ENCODE measurements at places on chromosomes 1 and 21. TPM values are rescaled to one million over a fixed set of nuclear protein-coding genes. Genes with fewer than 3 reads are reported as not detected.
A peak's percentile ranks its signal among the peaks of the same experiment; 100 is the strongest.

PIK3CD gene
- 2.5 TPM for total RNA-seq

RAB13 gene
- 31.8 TPM for total RNA-seq

SYTL1 gene
- total RNA-seq, result 0.83 TPM

C1orf74 gene
- 1.4 TPM for total RNA-seq

THEM5 gene
- not detected for total RNA-seq

CELA3B gene
- total RNA-seq, result not detected

VCAM1 gene
- total RNA-seq, result 2.5 TPM

KAZN gene
- 0.76 TPM for total RNA-seq

DNA sequence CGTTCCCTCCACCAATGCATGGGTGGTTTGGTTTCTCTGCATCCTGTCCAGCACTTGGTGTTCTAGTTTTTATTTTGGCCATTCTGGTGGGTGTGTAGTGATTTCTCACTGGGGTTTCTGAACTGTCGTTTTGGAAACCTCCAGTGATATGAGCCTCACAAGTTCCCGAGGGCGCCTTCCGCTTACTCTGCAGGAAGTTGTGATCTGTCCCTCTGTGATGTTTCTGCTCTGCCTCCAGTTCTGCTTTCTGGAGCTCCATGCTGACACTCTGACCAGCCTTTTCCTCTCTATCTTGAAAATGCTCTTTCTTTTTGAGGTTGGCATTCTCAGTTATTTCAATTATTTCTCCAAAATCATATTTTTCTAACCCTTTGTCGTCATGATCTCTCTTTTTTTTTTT is 111.6 kb downstream of the PLD5 start:
- DNase-seq, result no peak
- no peak overlapping the region for H3K4me3 ChIP-seq
- no peaks in the 10 kb centered on the region for H3K36me3 ChIP-seq
- H3K27ac ChIP-seq, result no peak overlapping the region
- no peaks in the 10 kb centered on the region for H3K4me1 ChIP-seq

DNA sequence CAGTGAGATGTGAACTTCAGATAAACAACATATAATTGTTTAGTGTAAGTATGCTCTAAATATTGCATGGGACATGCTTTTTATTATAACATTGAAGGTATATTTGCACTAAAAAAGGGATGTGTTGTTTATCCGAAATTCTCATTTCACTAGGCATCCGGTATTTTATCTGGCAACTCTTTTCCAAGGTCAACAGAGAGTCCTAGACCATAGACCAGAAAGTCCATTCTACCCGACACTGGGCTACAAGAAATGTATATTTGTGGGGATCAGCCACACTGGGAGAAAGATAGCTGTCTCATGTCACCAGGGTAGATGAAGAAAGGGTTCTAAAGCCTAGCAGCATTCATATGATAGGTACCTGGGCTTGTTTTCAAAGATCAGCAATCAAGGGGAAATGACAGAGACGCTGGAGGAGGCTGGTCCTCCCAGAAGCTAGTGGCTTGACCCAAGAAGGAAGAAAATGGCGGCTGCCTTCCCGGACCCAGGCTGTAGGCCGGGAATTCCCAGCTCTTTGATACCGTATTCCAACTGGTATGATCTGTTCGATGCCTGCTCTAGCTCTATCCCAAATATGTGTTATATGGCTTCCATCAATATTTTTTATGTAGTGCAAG is 161.1 kb upstream of the IRF2BP2 start:
- DNase-seq, result no peak
- H3K27ac ChIP-seq, result peak overlapping the region; percentile 82
- no peak overlapping the region for H3K4me3 ChIP-seq
- peaks cover 18% of the 10 kb centered on the region for H3K4me1 ChIP-seq
- H3K27me3 ChIP-seq, result no peaks in the 10 kb centered on the region
- no peaks in the 10 kb centered on the region for H3K36me3 ChIP-seq

GRCh38 chr1:160761886-160762285 is 22.8 kb downstream of the SLAMF7 start:
- no peak for DNase-seq
- H3K36me3 ChIP-seq, result no peaks in the 10 kb centered on the region
- no peaks in the 10 kb centered on the region for H3K4me1 ChIP-seq
- H3K27ac ChIP-seq, result no peak overlapping the region
- no peak overlapping the region for H3K4me3 ChIP-seq

DNA sequence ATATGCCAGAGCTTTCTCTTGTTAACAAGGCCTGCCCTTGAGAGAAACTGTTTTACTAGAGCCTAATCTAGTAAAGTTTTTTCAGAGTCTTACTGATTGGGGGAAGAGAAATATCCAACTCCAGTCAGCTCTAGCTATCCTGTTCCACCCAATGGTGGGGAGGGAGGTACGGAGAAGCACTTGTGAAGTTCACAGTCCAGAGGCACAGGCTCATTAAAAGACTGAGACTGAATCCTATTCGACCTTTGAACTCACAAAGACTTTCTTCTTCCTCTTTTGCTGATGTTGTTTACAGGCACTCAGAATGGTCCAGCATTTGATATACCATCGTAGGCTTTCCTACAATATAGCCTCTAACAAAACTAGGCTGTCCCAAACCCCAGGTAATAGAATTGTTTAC is 15.5 kb upstream of the SFT2D2 start:
- no peaks in the 10 kb centered on the region for H3K4me1 ChIP-seq
- no peak overlapping the region for H3K4me3 ChIP-seq
- no peak for DNase-seq
- no peaks in the 10 kb centered on the region for H3K36me3 ChIP-seq

DNA sequence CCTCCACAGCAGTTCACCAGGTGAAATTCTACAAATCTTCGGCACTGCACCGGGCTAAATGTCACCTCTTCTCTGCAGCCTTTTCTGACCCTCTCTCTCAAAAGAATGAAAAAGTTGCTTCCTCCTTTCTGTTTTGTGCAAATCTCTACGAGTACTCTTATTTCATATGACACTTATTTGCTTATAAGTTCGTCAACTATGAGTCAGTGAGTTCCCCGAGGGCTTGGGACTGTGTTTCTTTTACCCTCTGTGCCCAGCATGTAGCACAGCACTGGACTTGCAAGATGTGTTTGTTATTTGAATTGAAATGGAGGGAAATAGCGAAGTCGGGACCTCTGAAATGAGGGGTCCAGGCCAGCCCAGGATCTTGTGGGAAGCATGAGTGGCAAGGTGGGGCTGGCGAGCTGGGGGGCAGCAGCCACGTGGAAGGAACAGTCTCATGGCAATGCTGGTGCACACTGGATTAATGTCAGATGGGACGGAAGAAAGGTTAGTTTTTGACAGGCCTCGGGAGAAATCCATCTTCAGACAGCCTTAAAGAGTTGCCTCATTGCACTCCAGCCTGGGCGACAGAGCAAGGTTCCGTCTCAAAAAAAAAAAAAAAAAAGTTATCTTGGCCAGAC is 6.2 kb downstream of the SLC6A9 start:
- no peaks in the 10 kb centered on the region for H3K36me3 ChIP-seq
- H3K27ac ChIP-seq, result no peak overlapping the region
- H3K4me3 ChIP-seq, result no peak overlapping the region

DNA sequence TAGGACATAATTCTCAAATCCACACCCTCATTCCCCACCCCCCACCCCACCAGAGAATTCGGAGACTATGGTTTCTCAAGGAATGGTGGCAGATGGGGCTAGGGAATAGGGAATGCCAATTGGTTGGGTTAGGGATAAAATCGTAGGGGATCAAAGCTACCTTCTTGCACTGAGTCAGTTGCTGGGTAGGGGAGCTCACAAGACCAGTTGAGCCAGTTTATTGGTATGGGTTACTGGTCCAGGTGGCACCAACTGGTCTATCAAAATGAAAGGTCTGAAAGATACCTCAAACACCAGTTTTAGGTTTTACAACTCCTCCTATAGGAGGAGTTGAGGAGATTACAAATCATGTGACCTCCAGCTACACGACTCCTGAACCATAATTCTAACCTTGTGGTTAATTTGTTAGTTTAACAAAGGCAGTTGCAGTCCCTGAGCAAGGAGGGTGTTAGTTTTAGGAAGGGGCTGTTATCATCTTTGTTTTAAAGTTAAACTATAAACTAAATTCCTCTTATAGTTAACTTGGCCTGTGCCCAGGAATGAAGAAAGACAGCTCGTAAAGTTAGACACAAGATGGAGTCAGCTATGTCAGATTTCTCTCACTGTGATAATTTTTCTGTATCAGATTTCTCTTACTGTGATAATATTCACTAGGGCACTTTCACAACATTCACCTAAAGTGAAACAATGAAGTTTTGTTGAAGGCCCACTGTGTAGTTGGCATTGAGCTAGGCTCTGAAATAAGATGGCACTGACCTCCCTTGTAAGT is 2.5 kb downstream of the SHISAL2A start:
- no peak overlapping the region for H3K4me3 ChIP-seq
- peaks cover 8% of the 10 kb centered on the region for H3K4me1 ChIP-seq
- no peaks in the 10 kb centered on the region for H3K36me3 ChIP-seq
- DNase-seq, result no peak
- H3K27ac ChIP-seq, result no peak overlapping the region

DNA sequence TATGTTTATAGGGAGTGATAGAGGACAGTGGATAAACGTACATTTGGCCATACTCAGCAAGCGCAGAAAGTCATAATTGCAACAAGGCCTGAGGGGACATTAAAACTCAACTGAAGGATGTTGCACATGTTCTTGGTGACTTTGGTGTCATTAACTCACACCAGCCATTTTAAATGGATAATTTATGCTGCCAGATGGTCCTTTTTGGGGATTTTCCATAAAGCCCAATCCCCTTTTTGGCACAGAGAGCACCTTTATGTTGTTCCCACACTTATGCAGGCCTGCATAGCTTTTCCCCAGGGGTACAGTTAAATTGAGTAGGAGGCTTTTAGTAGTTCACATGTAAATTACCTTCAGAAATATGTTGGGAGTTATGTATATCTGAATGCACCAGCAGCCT is 279.6 kb downstream of the NFIA start:
- no peak for DNase-seq
- no peak overlapping the region for H3K4me3 ChIP-seq
- no peak overlapping the region for H3K27ac ChIP-seq

Data from psoas muscle (tissue), 8 donors.